ENCODE measurements at places on chromosomes 5 and 9.

DNA sequence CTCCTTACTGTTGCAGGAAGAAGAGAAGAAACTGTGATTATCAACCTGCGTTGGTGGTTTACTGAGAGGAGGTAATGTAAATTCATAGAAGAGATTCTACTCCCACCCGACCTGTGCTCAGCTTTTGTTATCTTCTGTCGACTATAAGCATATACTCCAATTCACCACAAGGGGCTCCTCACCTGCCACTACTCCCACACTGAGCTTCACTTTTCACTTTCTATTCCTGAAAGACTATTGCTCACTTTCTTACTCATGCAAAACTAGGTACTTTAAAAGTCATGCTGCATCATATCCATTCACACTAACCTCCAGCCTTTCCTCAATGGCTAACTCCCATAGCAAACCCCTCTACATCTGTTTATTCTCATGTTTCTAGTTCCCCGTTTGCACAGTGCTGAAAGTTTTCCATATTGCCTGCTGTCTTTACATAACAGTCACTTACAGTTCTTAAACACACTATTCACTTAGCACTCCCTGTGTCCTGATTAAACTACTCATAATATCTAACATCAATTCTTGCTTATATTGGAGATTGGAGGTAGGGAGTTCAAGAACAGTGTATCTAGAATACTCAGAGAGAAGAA lies 1062.6 kb downstream of the NR2F1-AS1 start:
- peak; percentile 18 for DNase-seq

DNA sequence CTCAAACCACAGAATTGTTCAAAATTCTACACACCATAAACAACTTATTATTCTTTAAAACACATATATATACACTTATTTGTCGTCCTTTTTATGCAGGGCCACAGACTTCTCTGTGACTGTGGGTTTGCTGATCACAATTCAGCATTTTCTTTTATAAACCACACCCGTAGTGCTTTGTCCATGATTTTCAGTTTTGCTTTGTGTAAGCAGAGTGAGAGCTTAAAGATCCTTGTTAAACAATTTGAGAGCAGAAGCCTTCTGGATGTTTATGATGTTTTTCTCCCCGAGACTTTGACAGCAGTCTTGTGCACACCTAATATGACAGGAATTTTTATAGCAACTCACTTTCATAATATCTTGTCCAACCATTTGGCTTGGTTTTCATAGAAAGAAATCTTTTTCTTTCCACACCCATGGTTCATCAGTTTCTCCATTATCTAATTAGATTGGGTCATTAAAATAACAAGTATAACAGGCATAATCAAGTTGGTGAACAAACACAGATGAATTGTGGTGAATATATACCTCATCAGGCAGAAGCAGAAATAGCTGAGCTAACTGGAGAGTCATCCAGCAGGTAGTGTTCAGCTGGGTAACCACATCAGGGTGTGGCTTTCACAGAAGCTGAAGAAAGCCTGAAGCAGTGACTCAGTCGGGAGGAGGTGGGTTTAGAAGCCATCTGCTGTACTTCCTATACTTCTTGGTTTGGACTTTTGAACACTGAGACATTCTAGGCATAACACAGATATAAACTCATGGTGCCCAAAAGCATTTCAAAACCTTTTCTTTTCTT lies 232.8 kb downstream of the DOCK8 start:
- DNase-seq = no peak

DNA sequence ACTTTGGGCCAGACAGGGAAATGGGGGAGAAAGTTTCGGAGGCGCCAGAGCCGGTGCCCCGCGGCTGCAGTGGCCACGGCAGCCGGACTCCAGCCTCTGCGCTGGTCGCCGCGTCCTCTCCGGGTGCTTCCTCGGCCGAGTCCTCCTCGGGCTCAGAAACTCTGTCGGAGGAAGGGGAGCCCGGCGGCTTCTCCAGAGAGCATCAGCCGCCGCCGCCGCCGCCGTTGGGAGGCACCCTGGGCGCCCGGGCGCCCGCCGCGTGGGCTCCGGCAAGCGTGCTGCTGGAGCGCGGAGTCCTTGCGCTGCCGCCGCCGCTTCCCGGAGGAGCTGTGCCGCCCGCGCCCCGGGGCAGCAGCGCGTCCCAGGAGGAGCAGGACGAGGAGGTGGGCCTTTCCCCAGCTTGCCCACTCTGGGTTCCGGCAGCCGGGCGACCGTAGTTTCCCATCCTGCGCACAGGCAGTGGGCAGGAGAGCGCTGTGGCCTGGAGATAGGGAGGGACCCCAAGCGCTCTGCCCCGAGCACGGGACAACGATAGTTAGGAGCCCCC lies 516 bp downstream of the MAST4 start:
- peak; percentile 8 for DNase-seq

- no peak for DNase-seq
Measured at GRCh38 chr9:127237801-127238200, 26.8 kb upstream of the GARNL3 start.

DNA sequence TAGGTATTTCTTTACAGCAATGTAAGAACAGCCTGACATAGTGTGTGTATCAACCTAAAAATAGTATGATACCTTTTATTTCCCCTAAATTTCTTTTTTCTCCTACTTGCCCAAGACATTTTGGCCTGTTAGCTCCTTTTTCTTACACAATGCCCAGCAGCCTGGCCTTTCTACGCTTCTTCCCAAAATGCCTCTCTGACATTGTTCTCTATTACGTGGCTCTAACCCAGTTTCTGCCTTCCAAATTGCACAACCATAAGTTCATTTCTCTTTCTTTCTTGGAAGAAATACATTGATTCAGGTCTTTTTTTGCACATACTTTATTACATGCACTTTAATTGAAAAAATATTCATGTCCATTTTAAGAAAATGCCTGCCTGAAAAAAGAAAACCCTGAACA lies 408.2 kb downstream of the PRR16 start:
- no peak for DNase-seq

DNA sequence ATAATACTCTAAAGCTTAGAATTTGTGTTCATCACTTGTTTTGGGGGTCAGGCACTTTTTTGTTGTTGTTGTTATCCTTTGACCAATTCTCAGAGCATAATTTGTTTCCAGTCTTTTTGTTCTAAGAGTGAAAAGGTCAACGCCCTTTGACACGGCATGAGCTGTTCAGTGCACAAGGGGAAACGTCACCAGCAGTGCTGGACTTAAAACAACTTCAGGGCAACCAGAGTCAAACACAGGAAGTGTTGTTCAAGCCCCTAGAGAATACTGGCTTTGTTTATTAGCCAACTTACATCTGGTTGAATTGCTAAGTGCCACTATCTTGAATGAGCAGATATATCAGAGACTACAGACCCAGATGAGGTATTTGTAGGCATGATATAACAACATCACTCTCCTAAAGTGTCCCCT lies 368.9 kb downstream of the TMEM161B start:
- no peak for DNase-seq

GRCh38 chr9:113603773-113604172 lies 140.2 kb downstream of the RGS3 start:
- DNase-seq = no peak

GRCh38 chr5:43569236-43569746 lies 12.4 kb upstream of the PAIP1 start:
- no peak for DNase-seq

GRCh38 chr9:38335686-38336085 lies 56.8 kb upstream of the ALDH1B1 start:
- no peak for DNase-seq

DNA sequence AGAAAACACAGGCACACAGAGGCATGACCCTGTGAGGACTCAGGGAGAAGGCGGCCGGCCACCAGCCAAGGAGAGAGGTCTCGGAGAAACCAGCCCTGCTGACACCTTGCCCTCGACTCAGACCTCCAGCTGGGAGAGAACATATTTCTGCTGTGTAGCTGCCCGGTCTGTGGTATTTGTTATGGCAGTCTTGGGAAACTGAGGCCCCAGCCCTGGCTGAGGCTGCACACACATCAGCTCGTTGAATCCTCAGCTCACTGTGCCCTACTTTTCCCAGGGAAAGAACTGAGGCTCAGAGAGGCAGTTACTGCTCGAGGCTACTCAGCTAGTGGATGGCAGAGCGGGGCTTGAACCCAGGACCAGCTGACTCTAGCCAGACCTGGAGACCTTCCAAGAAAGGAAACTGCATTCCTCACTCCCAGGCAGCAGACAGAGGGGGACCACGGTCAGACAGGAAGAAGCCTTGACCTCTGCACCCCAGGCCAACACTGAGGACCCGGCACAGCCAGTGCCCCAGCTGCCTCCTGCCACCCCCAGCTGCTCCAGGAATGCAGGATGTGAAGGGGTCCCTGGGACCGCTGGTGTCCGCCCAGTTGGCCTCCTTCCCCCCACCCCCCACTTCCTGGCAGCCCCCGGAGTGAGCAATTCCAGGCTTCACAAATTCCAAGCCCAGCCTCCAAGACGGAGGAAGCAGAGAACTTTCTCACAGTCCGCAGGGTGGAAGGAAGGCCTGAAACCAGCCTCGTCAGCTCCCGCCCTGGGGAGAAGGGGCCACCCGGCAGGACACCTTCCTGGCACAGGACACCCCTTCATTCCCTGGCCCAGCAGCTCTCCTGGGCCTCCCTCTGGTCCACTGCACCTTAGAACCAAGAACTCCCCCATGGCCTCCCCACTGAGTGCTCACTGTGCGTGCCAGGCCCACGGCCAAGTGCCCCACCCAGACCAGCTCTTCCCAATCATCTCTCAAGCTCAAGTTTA lies 69.9 kb downstream of the LRSAM1 start:
- DNase-seq = peak; percentile 89

- DNase-seq = no peak
Measured at GRCh38 chr5:42579320-42579719, 156.1 kb downstream of the GHR start.

GRCh38 chr9:617445-618085 lies 223.9 kb upstream of the DMRT1 start:
- no peak for DNase-seq

GRCh38 chr9:128992995-128993394 lies 35.1 kb downstream of the SH3GLB2 start:
- DNase-seq = no peak

DNA sequence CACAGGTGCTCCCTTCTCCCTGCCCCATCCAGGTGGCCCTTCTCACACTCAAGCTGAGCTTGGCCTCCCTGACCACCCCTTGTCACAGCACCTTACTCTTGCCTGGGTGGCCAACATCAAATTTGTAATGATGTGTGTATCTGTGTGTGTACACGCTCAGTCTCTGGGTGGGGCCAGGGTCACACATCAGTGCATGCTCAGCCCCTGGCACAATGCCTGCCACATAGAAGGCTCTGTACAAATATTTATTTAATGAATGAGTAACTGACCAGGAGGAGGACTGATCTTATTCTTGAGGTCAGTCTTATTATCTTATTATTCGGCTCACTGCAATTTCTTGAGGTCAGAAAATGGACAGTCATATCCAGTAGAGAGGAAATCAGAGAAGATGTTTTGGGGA lies 41.3 kb upstream of the HAND1 start:
- no peak for DNase-seq

DNA sequence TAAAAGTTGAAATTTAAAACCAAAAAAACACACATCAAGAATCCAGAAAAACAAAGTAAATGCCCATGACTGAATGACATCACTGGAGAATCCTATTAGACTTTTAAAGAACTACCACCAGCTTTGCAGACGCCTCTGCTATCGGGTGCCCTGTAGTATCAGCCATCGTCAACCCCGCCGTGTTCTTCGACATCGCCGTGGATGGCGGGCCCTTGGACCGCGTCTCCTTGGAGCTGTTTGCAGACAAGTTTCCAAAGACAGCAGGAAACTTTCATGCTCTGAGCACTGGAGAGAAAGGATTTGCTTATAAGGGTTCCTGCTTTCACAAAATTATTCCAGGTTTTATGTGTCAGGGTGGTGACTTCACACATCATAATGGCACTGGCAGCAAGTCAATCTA lies 201.9 kb downstream of the DMAC1 start:
- DNase-seq = no peak

GRCh38 chr5:118924006-118924389 lies 64.3 kb downstream of the DTWD2 start:
- DNase-seq = no peak

DNA sequence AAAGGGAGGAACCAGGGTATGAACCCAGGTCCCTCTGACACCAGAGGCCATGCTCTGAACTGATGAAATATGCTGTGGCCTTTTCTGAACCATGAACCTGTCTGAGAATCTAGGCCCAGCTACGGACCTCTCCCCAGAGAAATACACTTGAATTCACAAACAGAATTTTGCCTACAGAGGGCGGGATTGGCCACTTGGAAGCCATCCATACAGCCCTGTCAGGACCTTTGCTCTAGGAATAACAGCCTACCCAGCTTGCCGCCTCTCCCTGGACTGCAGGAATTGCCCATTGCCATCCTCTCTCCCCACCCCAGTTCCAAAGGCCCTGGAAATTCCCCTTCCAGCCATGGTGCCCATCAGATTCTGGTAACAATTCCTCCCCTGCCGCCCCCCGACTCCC lies 26.6 kb downstream of the MORN5 start:
- DNase-seq = no peak
